Osteocyte (in vitro differentiated cells): ENCODE measurements at places on chromosomes 3 and 15.
A peak's percentile ranks its signal among the peaks of the same experiment; 100 is the strongest.

DNA sequence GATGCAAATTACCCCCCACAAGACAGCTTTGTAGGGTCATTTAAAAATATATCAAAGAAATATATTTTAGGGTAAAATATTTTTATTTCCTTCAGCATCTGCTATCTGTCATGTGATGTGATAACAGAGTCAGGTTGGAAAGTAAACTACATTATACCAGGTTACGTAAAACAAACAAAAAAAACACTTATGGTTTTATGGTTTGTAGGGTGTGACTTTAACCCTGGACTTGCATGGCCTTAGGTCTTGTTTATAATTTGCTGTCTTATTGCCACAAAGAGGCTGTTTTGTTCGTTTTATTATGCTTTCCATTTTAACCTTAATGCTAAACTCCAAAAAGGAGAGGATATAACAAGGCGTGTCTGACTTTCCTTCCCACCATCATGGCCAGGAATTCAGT, 244.5 kb upstream of the MME start:
- DNase-seq, result no peak

GRCh38 chr3:36558961-36559360, 178.7 kb downstream of the STAC start:
- DNase-seq, result no peak

- DNase-seq, result no peak
Measured at GRCh38 chr3:15206662-15207576, 873 bp downstream of the CAPN7 start.

- DNase-seq, result no peak
Measured at GRCh38 chr3:127147291-127147885, 45.5 kb upstream of the PRR23E start.

DNA sequence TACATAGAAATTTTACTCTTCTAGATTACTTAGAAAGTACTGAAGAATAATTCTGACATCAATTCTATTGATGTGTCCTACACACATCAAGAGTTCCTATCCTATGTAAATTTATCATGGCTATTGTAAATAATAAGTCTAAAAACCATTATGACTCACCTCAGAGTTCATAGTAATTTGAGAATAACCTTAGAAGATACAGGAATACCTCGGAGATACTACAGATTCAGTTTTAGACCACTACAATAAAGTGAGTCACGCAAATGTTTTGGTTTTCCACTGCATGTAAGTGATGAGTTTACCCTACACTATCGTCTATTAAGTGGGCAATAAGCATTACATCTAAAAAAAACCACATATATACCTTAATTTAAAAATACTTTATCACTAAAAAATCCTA, 74.8 kb downstream of the NR1I2 start:
- no peak for DNase-seq

- DNase-seq, result no peak
Measured at GRCh38 chr3:164230385-164231094, 847.8 kb downstream of the SI start.

DNA sequence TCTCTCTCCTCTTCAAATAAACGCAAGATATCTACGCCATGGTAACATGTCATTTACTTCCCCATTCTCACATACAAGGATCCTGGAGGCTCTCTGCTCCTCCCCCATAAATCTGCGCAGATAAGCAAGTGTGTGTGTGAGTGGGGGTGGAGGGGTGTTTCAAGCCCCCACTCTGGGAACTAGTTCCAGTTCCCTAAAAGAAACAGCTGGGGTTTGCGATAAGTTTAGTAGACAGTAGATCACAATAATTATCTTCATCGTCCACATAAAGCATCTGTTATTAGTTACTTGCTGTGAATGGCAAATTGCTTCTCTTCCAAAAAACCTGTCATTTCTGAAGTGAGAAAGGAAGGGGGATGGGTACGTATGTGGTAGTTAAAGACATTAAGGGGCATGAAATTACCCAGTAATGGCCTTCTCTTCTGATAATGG, 79.8 kb downstream of the RBPMS2 start:
- DNase-seq, result no peak

- DNase-seq, result no peak
Measured at GRCh38 chr3:57981483-57982087, 26.6 kb upstream of the FLNB start.

DNA sequence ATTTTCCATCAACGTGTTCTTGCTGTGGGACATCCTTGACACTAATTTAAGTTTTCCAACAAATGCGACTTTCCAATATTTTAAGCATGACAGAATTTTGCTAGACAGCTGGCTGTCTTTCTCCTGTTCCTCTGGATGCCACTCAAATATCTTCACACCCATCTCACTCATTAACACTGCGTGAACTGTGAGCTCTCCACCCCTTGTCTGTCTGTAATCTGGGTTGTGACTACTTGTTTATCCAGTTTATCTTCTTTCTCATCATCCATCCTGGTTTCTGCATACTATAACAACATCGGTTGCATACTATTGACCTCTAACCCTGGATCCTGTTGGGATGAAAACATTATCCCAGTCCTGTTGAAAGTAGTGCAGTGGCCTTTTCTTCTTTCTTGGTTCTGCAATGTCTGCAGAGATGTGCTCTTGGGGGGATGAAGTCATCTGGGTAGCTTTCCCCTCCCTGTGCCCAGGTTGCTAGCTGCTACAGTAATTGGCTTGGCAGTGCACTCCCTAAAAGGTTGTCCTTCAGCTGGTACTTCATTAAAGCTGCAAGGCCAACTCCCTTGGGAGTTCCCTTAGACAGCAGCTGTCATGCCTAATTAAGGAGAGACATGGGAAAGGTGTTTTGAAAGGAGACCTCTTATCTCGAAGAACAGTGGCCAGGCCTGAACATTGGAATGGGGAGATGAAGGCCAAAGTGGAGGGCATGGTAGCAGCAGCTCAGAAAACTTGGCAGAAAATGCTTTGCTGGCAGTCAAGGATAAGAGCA, 24.7 kb downstream of the KAT2B start:
- DNase-seq, result no peak

DNA sequence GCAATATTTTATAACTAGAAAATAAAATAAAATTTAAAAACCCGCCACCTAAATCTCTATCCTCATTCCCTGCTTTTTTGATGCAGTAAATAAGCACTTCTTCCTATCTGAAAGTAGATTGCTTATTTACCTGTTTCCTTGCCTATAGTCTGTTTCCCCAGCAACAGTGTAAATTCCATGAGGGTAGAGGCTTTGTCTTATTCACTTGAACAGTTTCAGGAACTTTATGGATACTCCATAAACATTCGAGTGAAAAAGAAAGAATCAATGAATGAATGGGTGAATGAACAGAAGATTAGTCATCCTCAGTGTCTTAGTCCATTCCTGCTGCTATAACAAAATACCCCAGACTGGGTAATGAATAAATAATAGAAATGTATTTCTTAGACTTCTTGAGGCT, 41.7 kb downstream of the SHC4 start:
- no peak for DNase-seq

DNA sequence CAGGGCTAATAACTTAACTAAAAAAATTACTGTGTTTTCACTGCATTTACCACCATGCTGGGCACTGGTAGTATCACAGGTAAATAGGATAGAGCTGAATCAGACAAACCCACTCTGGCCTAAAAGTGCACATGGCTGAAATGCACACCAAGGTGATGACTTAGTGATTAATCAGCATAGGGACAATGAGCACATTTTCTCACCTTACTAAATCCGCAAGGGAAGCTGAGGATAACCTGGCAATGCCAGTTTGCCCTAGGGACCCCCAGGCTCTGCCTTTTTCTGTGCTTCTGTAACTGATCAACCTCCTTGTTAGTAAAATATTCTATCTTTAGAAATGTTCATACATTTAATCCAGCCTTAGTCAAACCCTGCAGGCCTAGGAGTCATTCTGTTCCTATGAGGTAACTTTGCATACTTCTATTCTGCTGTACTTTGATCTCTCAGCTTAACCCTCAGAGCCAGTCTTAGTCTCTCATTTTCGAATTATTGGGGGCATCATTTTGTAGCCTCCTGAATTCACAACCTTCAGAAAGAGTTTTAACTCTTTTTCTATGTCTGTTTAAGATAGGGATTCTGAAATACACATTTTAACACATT, 562.9 kb upstream of the KCNMB2 start:
- DNase-seq, result no peak

DNA sequence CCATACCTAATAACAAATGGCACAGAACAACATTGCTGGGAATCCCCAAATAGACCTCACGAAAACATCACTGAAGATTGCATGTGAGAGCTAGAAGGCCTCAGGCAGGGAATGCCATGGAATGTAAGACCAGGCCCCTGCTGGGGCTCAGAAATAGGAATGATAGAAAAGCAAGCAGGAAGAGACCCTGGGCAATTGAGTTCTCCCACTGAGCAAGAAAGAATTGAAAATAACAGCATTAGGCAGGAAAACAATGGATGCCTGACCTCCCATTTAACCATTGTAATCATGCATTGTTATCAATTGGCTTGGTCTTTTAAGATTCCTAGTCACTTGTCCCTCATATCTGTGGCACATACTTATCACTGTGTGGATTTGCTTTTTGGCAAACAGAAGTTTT, 581.6 kb downstream of the FHIT start:
- DNase-seq, result no peak

GRCh38 chr3:69283496-69283895, 102.4 kb downstream of the FRMD4B start:
- no peak for DNase-seq

DNA sequence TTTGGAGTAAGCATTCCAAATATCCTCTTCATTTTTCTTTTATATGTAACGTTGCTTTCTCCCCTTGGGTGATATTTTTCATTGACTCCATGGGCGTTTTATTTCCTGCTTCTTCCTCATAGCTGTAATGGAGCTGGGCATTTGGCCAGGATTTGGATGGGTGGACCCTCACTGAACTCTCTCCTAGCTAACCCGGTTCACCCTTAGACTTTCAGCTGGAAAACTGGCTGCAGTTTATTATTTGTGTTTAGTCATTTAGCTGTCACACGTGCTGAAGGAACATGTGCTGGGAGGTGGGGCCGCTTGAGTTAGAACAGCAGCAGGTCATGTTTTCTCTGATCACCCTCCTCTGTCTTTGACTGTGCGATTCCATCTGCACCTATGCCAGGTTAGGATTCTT, 407.6 kb downstream of the ZIC1 start:
- no peak for DNase-seq

GRCh38 chr3:127222664-127223063, 29.7 kb downstream of the PRR23E start:
- DNase-seq, result no peak

DNA sequence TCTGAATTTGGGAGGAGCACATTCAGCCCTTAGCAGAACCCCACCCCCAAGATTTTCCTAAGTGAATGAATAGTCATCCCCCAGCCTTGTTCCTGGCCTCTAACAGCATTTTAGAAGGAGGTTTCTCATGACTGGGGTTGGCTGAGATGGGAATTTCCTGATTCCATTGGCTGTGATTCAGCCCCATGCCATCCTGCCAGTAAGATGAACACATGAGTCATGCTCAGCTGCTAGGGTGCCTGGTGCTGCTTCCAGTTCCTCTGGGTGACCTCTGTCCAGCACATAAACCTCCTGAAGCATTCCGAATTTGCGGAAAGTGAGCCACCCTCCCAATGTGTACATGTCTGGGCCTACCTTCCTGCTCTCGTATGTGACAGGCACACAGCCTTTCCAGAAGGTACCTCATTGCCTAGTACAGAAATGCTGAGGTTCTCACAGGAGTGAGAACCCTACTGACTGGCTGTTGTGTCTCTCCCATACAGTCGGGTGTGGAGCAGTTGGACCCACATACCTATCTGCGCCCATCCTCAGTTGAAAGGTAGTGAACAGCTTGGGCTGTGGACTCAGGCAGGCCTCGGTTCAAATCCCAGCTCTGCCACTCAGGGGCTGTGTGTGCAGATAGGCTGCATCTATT, 91.7 kb downstream of the APBA2 start:
- DNase-seq, result peak; percentile 88

DNA sequence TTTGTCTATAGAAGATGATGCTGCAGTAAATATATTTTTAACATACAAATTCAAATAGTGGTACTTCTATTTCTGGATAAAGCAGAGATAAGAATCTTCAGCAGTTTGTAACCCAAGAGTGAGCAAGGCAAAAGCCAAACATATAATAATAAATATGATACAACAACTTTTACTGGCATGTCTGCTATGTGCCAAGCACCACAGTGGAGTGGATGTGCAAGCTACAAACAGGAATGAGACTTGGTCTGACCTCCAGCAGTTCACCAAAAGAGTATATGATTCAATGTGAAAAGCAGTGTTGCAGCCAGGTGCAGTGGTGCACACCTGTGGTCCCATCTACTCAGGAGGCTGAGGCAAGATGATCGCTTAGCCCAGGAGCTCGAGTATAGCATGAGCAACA, 395.6 kb downstream of the EPHB1 start:
- DNase-seq, result no peak

GRCh38 chr3:190566043-190566933, 52.4 kb downstream of the IL1RAP start:
- peak; percentile 85 for DNase-seq

DNA sequence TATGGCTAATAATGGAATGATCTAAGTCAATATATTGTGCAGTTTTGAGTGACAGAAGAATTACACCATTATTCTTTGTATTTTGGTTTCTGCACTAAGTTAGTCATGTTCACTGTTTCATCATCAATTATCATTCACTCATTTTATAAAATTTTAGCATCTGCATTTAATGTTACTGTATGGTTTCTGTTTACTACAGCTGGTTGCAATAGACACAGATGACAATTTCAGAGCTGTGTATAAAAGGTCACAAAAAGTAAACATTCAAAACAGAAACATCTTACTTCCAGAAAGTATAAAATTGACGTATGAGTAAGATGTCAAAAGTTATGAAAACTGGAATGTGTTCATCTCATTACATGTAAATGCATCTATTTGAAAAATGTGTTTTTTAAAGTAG, 111.1 kb upstream of the GBE1 start:
- no peak for DNase-seq

- no peak for DNase-seq
Measured at GRCh38 chr3:187805774-187806173, 60.5 kb upstream of the BCL6 start.

DNA sequence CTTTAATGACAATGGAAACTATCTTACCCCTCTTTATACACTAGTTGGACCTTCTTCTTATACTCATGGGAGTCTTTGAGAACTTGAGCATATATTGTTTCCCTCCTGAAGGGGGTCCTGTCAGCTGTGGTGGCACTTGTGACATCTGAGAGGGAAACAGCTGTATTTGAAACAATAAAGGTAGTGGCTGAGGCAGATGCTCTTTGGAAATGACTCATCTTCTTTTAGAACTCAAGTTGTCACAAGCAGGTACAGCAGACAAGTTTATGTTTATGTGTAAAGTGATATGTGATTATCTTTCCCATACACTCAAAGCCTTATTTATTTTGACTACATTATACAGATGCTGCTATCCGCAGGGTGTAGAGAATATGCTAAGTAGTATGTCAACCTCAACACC, 220.0 kb upstream of the GRM7 start:
- no peak for DNase-seq

GRCh38 chr15:46315434-46315833, 680.6 kb downstream of the SQOR start:
- no peak for DNase-seq

GRCh38 chr3:190120269-190121060, at the start of gene P3H2:
TSS of gene P3H2 (minus strand) at chr3:190120897. CDS start at chr3:190120731, 166 bp downstream.
- peak; percentile 96 for DNase-seq

- no peak for DNase-seq
Measured at GRCh38 chr15:49718846-49719245, 98.0 kb downstream of the DTWD1 start.
